ENCODE measurements at places on chromosomes 16 and 17. TPM values are rescaled to one million over a fixed set of nuclear protein-coding genes. Genes with fewer than 3 reads are reported as not detected.
A peak's percentile ranks its signal among the peaks of the same experiment; 100 is the strongest.

GRCh38 chr16:2518823-2519710, 1.1 kb upstream of the AMDHD2 start:
- peak; percentile 70 for DNase-seq

GRCh38 chr17:29734640-29735039, 111.9 kb upstream of the CORO6 start:
- DNase-seq, result no peak

- DNase-seq, result peak; percentile 77
Measured at GRCh38 chr17:58303971-58304749, 23.4 kb upstream of the MPO start.

- peak; percentile 88 for DNase-seq
Measured at GRCh38 chr16:27401768-27402568, at the start of gene IL21R. IL21R (plus strand) TSS chr16:27402174; CDS start chr16:27430072, 27,898 bp downstream.

- no peak for DNase-seq
Measured at GRCh38 chr16:12240036-12240435, 263.5 kb downstream of the SNX29 start.

DNA sequence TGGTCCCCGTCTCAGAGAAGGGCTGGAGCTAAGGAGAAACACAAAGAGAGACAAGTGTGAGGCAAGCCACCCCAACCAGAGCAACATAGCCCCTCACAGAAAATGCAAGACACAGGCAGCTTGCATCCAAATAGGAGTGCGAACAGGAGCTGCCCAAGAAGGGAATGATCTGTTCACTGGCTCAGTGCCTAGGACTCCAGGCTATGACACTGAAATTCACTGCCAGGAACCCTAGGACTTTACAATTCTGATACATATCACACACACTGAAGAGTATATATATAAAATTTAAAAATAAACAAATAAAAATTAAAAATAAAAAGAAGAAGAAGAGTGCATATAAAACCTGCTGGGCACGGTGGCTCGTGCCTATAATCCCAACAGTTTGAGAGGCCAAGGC, 5.2 kb downstream of the ZNF23 start:
- no peak for DNase-seq

GRCh38 chr16:71923941-71924690, 28.8 kb downstream of the IST1 start:
- DNase-seq, result no peak

DNA sequence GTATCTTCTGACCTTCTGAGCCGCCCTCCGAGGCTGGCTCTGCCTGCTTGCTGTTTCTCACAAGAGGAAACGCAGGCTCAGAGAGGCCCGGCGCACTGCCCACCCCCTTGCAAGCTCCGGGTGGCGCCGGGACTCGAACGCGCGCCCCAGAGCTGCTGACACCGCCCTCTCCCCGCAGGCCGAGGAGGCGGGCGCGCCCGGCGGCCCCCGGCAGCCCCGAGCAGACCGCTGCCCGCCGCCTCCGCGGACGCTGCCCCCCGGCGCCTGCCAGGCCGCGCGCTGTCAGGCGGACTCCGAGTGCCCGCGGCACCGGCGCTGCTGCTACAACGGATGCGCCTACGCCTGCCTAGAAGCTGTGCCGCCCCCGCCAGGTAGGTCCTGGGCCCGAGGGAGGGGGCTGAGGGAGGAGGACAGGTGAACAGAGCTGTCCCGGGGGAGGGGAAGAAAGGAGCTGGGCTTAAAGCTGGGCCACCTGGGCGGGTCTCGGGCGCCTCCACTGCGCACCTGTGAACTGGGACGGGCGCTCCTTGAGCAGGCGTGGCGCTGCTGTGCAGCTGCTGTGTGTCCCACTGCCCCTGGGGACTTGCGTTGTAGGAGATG, 18.2 kb downstream of the WFDC1 start:
- DNase-seq, result peak; percentile 69

GRCh38 chr16:47016700-47017133, 43.2 kb upstream of the DNAJA2 start:
- no peak for DNase-seq

DNA sequence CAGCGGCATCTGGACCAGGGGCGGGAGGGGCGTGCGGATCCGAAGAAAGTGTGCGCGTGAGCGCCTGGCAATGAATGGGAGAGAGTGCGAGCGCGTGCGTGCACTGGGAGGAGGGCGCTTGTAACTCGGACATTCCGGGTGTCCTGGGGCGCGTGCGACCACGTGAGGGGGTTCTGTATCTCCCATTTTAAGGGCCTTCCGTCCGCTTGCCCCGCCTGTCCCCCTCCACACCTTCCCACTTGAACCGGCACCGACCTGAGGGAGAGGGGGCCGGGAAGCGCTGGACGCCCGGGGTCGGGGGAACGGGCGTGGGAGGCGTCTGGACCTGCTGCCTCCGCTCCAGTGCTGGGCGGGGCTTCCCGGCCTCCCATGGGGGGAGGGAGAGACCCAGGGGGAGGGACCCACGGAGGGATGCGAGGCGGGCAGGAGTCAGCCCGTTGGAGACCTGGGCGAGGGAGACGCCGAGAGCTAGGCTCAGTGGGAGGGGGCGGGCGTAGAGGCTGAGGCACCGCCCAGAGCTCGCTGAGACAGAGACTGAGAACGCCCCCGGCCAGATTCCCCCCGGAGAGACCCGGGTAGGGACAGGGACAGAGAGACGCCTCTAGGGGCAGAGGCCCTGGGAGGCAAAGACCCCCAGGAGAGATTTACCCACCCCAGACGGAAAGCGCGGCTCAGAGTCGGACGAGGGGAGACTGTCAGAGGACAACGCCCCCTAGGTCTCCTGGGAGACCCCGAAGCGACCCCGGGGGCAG, at the start of gene KREMEN2:
TSS of gene KREMEN2 (plus strand) at position 553 of the 752 bp plus-strand sequence. CDS start 246 bp downstream, outside the sequence.
- no peak for DNase-seq

- DNase-seq, result no peak
Measured at GRCh38 chr16:89178453-89179147, 7.1 kb downstream of the CDH15 start.

- DNase-seq, result no peak
Measured at GRCh38 chr16:53848277-53848942, 144.5 kb downstream of the FTO start.

KCNJ2 gene
- total RNA-seq, result 18.1 TPM

PPP1R27 gene
- not detected for total RNA-seq

KRT40 gene
- not detected for total RNA-seq

POLR3K gene
- 12.0 TPM for total RNA-seq
